Stimulated activated CD4-positive, alpha-beta T cell treated with anti-CD3 and anti-CD28 coated beads, Interleukin-1b, Interleukin-23, amount 100 ng/mL, for 1 hour (primary cell): ENCODE measurements at places on chromosomes 4 and X.

DNA sequence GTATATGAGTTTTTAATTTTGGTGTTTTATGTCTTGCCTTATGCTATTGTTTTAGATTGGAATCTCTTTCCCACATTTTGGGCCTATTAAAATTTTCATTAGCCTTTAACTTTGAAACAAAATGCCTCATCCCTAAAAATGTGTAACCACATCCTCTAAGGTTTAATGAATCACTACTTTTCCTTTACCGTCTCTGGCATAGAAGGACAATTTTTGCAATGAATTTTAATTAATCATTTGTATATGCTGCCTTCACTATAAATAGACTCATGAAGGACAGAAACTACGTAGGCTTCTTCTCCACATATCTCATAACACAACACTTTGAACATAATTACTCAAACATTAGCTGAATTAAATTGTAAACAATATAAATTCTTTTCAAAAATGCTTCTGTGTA, 421.5 kb downstream of the NLGN4X start:
- DNase-seq, result no peak

GRCh38 chr4:17152941-17153540, 254.6 kb upstream of the LDB2 start:
- no peak for DNase-seq

DNA sequence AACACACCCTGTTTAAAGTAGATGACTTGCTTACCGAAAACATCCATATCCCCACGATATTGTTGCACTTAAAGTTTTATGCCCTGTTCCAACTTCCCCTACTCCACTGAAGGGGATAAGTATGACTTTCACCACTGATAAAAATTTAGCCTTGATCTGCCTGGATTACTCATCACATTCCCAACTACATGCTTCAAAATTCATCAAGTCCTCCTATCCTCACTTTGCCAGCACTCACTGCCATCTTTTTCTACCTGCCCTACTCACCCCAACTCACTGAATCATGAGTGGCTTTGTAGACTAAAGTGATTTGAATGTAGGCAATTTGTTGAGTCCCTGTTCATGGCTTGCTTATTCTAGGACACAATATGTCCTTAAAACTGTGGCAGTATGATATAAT, 12.2 kb upstream of the GPRIN3 start:
- DNase-seq, result no peak

DNA sequence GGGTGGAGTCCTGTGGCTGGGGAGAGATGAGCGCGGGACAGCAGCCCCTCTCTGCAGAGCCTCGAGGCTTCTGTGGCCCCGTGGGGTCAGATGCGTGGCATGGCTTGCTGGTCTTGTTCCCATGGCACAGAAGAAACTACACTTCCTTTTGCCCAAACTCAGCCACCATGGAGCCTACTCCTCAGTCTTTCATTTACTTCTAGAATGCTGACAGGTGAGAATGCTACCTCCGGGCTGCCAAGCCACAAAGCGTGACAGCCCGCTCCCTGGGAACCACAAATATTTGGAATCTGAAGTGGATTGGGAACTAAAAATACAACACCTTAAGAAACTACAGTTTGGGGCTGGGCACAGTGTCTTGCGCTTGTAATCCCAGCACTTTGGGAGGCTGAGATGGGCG, 98.0 kb downstream of the TRAPPC11 start:
- no peak for DNase-seq

DNA sequence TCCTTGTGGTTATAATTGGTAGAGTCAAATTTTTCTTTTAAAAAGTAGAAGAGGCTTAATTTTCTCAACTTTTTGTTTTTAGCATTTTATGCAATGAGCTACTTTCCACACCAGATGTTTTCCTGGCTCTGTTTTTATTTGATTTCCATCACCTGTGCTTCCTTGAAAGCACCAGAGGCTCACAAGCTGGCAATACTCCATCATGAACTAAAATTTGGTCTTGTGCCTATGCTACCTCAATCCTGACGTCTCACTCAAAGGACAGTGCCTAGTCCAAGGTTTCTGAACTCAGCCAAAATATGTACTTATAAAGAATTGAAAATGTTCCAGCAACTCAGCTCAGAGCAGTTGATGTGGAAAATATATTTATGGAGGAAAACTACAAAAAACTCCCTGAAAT, 914.0 kb upstream of the PRKX start:
- DNase-seq, result no peak

GRCh38 chrX:73930300-73930699, 367.3 kb downstream of the CHIC1 start:
- no peak for DNase-seq

GRCh38 chrX:130994671-130995070, 63.5 kb upstream of the ARHGAP36 start:
- DNase-seq, result no peak

- no peak for DNase-seq
These were observed 53.1 kb downstream of the GAK start for GRCh38 chr4:878796-879728.

DNA sequence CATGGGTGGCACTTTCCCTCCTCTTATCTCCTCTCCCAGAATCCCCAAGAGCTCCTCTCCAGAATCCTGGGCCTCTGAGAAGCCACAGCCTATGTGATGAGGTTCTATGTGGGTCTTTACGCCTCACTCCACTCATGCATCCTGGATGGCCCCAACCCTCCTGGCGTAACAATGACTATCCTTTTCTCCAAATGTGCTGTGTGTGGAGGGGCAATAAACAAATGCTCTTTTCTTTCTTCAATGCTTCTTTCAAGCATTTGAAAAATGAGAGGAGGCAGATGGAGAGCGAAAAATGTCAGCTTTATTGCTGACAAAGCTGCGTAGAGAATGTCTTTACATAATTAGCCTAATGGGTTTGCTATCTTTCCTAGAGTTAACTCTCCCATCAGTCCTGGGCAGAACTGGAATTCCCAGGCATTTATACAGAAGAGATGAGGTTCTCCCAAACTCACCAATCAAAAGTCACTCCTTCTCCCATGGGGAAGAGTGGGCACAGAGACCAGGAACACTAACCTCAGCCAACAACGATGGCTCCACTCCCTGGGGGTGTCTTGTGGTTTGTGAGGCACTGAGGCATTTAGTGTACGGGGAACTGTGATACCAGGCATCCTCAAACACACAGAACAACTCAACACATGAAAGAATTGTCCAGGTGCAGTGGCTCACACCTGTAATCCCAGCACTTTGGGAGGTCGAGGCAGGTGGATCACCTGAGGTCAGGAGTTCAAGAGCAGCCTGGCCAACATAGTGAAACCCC, 118.9 kb upstream of the SLC34A2 start:
- DNase-seq, result no peak

GRCh38 chr4:11632025-11632424, 203.3 kb upstream of the HS3ST1 start:
- no peak for DNase-seq

- DNase-seq, result no peak
These were observed 3.4 kb upstream of the MAML3 start for GRCh38 chr4:140157341-140157740.

DNA sequence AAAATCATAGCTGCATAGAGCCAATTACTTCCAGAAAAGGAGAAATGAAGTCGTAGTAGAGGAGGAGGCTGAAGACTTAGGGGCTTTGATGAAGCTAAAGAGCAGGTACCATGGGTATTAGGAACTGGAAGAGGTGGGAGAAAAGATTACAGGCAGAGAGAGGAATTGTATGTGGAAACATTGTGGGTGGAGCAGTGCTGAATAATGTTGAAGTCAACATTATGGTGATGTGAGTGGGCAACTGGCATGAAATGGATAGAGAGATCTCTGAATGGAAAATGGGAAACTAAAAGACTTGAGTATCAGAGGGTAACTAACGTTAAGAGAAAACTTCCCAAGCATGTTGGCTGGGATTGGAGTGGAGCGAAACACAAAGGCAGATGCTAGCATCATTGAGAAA, 92.5 kb downstream of the AREG start:
- DNase-seq, result no peak

DNA sequence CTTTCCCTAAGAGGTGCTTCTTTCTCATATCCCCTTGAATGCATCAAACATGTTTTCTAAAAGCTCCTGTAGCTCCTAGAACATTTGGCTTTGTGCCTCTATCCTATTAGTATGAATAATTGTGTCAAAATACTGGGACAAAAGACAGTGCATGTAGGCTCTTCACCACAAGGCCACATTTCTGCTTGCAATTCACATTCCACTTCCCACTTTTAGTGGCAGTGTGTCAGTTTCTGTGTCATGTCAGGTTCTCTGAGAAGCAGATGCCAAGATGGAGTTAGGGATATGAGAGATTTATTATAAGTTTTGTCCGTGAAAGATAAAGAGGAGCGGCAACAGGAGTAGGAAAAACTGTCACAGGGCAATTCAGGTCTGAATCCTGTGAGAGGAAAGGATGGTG, 61.3 kb upstream of the GPRIN3 start:
- no peak for DNase-seq

DNA sequence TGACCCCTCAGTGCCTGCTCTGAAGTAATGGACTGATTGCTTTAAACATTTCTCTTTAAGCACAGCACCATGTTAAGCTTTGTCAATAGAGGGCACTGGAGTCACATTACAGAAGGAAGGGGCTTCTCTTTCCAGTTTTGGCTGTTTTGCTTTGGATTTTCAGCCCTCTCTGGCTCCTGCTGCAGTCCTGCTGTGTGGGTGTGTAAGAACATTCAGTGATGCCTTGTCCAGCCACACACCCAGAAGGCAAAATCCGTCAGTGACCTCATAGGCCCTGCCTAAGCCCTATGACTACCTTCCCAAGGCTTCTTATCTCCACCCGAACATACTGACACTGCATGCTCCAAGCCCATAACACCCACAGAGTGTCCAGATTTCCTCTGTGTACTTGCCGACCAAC, 215.3 kb upstream of the CTSO start:
- DNase-seq, result no peak

DNA sequence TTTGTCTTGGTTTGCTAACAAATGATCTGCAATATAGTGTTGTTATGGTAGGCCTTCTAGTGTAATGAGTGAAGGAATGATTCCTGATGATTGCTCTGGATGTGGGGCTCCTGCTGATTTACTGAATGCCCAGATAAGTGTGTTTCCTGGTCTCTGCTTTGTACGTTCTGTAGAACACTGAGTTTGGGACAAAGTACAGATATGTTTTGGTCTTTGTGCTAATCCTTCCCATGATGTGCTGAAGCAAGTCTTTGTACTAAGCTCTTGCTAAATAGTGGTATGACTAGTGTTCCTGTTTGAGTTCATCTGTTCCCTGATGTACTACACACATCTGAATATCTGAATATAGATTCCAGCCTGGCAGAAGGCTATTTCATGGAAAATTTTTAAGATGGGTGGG, 36.9 kb upstream of the XIAP start:
- DNase-seq, result no peak

DNA sequence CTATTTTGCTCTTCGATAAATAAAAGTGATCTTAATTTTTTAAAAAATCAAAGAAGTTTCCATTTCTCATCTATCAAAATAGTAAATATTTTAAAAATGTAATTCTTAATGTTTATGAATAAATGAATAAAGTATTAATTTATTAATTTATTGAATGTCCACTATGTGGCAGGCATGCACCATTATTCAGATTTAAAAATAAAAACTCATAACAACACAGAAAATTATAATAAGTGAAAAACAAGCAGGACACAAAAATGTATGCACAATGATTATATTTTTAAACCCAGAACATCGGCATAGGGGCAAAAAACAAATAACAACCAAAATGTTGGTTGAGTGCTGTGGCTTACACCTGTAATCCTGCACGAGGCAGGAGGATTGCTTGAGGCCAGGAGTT, 5.3 kb upstream of the PYURF start:
- no peak for DNase-seq

GRCh38 chr4:140533951-140534480, 10.0 kb downstream of the ELMOD2 start:
- DNase-seq, result no peak

DNA sequence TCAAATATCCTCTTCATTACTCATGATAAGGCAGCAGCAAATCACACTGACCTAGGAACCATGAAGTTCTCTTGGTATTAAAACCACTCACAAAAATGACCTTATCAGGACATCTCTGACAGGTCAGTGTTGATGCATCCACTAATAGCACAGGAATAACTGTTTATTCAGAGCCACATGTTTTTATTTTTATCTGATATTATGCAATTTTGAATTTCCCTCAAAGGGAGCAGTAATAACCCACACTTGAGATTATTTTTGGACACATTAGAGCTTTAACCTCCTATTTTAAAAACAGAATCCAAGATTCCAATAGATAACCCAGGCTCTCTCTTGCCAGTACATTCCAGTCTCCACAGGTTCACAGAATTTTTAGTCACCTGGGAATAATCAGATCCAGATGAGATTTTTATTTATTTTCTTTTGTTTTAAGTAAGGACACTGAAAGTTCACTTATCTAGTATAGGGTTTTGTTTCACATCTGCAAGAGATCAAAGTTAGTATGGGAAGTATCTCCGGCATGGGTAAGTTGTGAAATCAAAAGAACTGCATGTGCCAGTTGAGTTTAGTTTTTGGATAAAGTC, 36.3 kb upstream of the MYOZ2 start:
- no peak for DNase-seq

DNA sequence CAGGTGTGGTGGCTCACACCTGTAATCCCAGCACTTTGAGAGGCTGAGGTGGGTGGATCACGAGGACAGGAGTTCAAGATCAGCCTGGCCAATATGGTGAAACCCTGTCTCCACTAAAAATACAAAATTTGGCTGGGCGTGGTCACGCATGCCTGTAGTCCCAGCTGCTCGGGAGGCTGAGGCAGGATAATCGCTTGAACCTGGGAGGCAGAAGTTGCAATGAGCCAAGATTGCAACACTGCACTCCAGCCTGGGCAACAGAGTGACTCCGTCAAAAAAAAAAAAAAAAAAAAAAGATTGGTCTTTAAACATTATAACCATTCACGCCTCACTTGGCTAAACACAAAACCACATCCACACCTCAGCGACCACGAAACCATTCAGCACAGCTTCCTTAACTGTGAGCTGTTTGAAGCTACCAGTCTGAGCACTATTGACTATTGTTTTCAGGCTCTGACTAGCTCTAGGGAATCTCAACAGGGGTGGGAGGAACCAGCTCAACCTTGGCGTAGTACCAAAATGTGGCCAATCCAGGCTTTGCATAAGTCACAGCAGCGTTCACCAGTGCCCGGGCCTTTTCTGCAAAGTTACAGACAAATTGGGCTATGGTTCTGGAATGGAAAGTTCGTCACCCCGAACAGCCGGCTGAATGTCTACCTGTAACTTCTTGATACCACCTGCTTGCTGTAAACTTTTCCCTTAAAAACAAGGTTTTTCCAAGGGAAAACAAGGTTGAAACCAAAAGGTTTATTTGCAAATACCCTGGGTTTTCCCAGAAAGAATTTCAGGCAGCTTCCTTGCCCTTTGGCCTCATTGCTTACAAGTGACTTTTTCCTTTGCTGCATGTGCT, 73.6 kb upstream of the DHX15 start:
- no peak for DNase-seq
